Foreskin fibroblast (primary cell): ENCODE measurements at places on chromosomes 4 and X.
A peak's percentile ranks its signal among the peaks of the same experiment; 100 is the strongest.

GRCh38 chrX:46665232-46666152 is 91.9 kb downstream of the CHST7 start:
- peak; percentile 28 for DNase-seq

- no peak for DNase-seq
Observed at GRCh38 chr4:52251864-52252263, 200.8 kb downstream of the SPATA18 start.

DNA sequence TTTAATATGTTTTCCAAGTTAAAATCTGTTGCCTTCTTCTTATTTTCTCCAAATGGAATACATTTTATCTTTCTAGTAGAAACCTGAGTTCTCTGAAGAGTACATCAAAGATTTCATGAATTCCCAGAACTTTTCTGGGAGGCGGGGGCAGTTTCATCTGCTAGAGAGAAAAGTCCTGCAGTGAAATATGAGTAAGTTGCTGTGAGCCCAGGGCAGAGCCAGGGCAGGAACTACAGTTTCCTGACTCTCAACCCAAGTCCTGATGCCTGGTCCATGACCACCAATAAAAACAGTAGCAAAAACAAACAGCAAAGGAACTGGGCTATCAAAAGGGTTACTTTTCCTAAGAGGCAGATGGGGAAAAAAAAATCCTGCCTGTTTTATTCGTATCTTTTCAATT is 239.4 kb upstream of the CTSO start:
- peak; percentile 20 for DNase-seq

DNA sequence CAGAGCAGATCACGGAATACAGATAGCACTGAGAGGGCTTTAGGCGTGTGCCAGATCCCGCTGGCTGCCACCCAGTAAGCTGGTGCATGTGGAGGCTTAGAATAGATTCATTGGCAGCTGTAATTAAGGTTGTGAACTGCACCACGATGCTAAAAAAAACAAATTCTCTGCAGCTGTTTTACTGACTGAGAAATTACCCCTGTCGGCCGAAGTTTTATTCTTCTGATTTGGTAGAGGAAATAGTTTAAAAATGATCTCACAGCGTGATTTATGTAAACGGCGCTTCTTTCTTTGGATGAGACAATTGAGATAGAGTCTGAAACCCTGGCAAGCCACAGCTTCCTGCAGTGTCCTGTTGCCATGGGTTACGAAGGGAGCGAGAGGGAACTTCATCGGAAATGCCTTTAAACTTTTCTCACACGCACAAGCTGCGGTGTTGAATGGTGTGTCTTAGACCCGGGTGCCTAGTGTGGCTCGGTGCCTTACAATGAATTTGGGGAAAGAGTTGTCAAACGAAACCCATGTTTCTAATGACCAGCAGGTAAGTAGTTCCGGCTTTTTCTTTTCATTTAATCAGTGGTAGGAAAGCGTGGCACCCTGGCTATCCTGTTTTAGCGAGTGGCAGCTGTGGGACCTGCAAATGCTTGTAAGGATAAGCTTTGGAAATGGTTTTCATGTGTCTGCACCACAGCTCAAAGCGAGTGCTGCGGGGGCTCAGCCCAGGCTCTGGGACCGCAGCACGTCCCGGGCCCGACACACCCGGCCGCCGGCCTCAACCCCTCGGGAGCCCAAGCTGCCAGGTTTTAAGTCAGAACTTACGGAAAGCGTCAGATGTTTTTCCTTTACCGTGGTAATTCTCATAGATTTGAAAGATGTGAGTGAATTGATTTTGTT is 71.7 kb upstream of the HGFAC start:
- peak; percentile 86 for DNase-seq

GRCh38 chr4:86302251-86302650 is 57.6 kb downstream of the MAPK10 start:
- no peak for DNase-seq

DNA sequence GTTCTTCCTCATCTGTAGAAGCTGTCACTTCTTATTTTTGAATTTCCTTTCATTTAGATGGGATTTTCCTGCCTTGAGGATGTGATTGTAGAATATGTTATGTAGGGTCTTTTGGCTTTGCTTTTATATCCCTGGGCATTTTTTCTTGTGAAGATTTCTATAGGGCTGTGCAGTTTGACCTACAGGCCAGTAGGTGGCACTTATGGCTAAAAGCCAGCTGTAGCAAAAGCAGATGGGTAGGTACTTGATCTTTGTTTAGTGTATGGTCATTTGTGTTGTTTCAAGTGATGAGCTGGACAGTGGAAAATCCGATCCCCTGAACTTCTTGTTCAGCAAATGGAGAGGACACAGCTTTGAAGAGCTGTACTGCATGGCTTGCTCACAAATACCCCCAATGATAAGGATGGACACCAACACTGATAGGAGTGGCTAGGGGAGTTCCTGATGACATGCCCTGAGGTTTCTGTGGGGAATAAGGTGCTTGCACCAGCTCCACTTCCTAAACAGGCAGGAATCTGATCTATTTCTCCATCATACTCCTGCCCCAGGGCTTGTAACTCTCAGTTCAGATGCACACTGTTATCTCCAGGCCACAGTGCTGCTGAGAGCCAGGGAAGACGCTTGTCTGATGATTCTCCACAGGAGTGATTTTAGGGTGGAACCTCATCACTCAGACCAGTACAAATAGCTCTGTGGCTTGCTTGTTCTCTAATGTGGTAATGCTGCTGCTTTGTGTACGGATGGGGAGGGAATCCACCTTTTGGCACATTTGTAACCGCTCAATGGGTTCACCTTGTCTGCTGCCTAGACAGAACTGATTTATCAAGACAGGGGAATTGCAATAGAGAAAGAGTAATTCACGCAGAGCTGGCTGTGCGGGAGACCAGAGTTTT is 417.1 kb upstream of the MAGEB16 start:
- no peak for DNase-seq
